ENCODE measurements at places on chromosomes 6 and 20.

DNA sequence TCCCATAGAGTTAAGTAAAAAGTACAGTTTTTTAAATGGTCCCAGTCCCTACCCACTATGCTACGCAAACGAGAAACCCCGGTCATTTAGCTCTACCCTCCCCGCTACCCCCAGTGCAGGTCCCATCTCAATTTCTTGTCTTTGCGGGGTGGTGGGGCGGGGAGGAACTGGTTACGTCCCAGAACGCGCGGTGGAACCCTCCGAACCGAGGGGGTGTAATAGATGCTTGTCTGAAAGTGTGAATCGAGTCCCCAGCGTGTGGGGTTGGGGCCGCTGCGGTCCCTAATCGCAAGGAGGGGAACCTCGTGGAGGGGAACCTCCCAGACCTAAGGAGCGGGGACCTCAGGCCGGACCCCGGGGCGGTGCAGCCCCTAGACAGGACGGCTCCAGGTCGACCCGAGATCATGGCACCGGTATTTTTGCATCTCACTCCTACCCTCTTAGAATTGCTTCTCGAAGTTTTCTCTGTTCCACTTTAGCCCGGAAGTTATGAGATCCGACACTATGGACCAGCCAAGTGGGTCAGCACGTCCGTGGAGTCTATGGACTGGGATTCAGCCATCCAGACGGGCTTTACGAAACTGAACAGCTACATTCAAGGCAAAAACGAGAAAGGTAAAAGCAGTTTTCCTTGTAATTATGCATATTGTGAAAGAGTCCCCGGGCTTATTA lies 779 bp downstream of the HEBP2 start:
- peak; percentile 52 for DNase-seq

DNA sequence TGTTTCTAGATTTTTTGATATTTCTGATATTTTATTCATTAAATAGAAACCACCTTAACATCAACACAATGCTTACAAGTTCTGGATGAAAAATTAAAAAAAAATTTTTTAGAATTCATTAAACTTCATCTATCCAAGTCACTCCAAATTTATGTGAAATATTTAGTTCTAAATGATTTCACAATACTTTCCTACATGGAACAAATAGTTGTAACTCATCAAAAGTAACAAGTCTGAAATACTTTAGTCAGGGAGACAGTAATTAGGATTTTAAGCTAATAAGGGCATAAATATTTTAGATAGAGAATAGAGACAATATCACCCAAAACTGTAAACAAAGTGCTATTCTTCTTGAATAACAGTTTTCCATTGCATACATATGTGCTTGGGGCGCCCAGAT lies 147.8 kb downstream of the HIVEP2 start:
- DNase-seq = peak; percentile 31

DNA sequence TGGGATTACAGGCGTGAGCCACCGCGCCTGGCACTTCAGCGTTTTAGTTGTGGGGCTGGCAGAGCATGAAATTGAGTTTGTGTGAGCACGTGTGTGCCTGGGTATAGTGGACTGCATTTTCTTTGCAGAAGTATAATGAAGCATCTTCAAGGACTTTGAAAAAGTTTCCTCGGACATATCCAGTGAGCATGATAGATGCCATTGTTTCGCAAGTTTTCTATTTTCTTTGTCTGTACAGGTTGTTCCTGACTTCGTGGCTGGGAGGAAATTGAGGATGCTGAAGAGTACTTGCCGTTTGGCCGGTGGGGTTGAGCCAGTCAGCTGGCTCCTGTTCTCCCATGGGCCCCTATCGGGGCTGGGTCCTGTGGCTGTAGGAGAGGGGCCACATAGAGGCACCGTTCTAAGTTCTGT lies 55.9 kb downstream of the RREB1 start:
- DNase-seq = no peak

DNA sequence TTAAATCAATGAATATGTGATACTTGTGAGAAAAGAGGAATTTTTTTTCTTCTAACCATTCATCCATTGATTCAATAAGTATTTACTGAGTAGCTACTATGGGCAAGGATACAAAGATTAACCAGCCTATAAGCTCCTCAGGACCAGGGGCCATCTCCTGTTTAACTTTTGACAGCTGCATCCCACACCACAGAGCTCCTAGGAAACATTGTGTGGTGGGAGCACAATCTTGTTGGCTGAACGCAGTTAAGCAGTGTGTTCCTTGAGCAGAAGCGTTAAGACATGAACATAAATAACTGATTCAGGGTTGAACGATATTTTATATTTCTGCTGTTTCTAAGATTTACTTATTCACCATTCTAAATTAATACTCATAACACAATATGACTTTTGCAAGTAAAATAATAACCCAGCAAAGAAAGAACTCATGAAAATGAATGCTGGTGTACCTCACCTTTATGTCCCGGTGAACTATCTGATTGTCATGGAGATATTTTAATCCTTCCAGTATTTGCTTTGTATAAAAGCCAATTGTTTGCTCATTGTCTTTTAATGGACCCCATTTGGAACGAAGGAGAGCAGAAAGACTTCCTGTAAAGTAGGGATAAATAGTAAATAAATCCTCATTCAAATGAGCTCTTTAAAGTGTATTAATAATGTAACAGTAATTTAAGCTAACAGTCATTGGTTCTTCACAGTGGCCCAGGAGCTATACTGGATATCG lies 62.6 kb upstream of the MAP7 start:
- no peak for DNase-seq

DNA sequence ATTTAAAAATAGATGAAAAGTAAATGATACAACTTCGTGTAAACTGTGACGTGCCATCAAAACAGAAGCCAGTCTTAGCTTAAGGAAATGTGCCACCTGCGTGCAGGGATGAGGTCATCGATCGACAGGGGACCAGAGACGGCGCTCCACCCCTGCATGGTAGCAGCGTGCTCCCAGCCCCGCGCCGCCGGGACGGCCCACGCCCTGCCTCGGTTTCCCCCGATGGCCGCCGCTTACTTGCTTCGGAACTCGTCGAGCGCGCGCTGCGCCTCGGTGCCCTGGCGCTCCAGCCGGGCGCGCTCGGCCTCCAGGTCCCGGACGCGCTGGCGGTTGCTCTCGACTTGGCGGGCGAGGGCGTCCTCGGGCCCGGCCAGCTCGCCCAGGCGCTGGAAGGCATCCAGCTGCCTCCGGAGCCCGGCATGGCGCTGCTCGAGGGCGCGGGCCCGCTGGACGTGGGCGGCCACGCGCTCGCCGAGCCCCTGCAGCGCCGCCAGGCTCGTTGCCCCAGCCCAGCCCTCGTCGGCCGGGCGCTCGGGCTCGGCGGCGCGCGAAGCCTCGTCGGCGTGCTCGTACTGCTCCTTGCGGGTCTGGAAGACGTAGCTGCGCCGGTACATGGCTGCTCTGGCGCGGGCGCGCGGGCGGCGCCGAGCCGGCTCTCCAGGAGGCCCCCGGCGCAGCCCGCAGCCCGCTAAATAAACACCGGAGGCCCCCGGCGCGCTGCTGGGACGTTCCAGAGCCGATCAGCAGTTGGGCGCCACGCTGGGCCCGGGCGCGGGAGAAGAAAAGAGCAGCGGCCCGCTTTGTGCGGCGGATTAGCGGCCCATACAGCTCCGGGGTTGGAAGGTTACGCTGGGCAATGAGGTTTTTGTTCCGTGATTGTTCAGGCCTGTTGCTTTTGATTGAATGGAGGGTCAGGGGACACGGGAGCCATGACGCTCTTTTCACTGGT lies at the start of gene BFSP1:
TSS of gene BFSP1 (minus strand) at position 664 of the 949 bp plus-strand sequence. CDS start at position 614, 50 bp downstream.
- peak; percentile 79 for DNase-seq

GRCh38 chr6:93799226-93799625 lies 379.9 kb upstream of the EPHA7 start:
- DNase-seq = peak; percentile 12

DNA sequence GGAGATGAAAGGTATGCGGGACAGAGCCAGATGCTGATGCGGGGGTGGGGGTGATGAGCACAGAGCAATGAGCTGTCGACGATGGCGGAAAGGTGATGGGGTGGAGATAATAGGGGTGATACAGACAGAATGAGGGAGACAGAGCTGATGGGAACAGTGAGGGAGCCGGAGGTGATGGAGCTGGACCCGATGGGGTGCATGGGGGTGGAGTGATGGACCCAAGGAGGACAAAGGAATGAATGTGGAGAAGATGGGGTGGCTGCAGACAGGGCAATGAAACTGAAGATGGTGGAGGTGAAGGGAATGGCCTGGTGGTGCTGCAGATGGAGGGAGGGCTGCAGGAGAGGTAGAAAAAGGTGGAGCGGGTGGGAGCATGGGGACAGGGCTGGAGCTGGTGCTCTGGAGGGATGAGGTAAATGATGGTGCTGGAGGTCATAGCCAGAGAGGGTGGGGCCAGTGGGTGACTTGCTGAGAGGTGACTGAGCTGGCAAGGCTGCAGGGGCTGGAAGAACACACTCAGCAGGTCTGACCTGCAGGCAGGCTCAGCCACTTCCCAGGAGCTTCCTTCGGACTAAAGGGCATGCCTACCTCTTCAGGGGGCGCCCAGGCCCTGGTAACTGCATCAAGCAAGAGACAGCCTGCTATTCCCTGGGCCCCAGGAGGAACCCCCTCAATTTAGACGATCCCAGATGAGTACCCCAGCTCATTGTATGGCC lies 6.0 kb upstream of the FOXS1 start:
- DNase-seq = no peak

DNA sequence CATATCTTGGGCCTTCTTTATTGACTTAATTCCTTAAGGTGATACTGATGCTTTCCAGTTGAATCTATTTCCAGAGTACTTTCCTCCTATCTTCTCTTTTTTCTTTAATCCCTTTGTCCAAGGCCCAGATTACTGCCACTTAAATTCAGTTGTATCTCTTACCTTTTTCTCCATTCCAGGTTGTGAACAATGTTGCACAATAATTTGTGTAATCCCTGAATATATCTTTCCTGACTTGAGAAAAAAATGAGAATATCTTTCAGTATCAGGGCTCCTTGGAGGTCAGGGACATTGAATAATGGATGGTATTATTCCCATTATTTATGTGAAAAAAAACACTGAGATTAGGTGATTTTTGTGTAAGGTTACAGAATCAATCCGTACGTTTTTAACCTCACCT lies 683.3 kb downstream of the PTPRT start:
- no peak for DNase-seq

- DNase-seq = no peak
Observed at GRCh38 chr6:137175157-137175867, 1.9 kb upstream of the IL22RA2 start.

- DNase-seq = peak; percentile 72
Observed at GRCh38 chr6:97059473-97059872, 134.9 kb downstream of the KLHL32 start.

- DNase-seq = no peak
Observed at GRCh38 chr6:15153191-15153590, 92.7 kb upstream of the JARID2 start.

DNA sequence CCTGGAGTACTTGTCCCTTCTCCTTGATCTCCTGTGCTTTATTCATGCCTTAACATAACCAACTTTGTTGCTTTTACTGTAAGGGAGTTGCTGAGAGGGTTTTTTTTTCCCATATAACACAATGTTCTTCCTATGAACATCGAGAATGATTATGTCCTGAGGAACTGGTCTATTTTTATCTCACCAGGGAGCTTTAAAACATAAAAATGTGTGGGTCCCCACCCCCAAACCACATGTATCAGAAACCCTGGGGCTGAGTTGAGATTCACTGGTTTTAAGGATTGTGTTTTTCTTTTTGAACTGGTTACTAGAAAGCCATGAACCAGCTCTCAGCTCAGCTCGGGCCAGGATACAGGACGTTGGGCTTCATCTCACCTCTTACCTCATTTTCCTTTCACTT lies 118.5 kb upstream of the JAG1 start:
- DNase-seq = peak; percentile 35

DNA sequence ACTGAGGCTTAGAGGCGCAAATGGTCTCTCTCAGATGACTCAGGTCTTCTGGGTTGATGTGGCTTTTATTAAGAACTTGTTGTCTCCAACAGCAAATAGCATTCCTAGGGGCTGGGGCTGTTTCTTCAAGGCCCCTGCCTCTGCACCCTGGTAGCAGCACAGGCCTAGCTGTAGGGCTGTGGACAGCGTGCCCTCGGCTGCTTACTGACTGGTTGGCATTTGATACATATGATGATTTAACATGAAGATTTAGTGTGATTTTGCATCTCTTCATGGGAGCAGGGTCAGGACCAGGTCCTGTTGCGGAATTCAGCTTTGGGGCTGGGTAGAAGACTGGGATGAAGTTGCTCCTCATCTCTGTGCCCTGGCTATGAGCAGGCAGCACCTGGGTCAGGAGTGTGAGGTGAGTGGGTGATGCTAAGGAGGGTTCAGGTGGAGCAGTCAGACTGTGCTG lies 24.3 kb upstream of the IER3 start:
- DNase-seq = no peak

DNA sequence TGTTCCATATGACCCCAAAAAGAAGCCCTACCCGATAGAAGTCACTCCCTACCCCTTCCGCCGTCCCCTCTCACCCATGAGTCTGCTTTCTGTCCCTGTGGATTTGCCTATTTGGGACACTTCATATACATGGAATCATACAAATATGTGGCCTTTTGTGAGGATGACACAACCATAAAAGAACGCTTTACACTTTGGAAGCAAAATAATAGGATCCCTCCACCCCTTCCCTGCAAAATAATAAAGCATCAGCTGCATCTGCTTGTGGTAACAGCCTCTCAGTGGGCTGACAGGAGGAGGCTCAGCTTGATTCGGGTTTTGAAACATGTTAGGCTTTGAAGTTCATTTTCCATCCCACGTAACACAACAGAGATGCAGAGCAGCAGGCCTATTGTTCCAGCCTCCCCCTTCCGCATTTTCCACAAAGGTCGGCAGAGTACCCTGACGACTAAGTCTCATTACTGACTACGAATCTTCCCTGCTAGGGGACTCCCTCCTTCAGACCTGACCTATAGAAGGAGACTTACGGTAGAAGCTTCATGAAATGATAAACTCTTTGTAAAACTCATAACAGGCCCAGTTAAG lies 99.1 kb downstream of the ALDH8A1 start:
- peak; percentile 48 for DNase-seq

- no peak for DNase-seq
Observed at GRCh38 chr6:156869980-156870398, 92.8 kb downstream of the ARID1B start.

DNA sequence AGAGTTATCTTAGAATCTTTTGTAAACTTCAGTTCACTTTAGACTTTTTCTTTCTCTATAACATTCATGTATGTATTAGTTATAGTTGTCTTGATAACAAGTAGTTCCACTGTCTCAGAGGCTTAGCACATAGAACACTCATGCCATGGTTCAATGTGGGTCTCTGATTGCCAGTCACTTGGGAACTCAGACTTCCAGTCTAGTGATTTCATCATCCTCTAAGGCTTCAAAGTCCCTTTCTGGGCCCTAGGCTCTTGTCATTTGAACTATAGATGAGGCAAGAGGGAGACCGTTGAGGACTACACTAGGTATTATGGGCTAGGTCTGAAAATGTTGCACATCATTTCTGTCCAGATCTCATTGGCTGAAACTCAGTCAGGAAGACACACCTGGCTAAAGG lies 8.4 kb upstream of the EEF1E1 start:
- no peak for DNase-seq

- DNase-seq = no peak
Observed at GRCh38 chr6:170237999-170238740, 52.7 kb downstream of the DLL1 start.

DNA sequence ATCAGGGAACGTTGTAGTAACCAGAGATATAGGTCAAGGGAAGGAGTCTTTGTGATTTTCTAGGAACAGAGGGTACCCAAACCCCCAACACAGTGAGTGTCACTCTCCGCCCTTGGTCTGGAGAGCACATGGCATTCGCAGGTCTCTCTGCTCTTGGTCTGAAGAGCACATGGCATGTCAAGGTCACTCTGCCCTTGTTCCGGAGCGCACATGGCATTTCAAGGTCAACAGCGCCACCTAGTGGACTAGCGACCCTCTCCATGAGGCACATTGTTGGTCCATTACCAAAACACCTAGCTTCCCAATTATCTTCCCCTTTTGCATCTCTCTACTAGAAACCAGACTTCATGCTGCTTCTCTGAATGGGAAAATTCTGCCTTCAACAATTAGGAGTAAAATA lies 260.0 kb downstream of the C6orf118 start:
- no peak for DNase-seq

All from adipocyte (in vitro differentiated cells).